ENCODE measurements at places on chromosomes 13 and 19.

GRCh38 chr13:98999639-98999952 lies 21.7 kb upstream of the DOCK9 start:
- DNase-seq, result peak; percentile 45

GRCh38 chr19:28403690-28404089 lies 809.3 kb downstream of the UQCRFS1 start:
- DNase-seq, result no peak

- no peak for DNase-seq
Observed at GRCh38 chr13:25898991-25899390, 152.8 kb downstream of the SHISA2 start.

GRCh38 chr13:114134944-114135610 lies 2.7 kb upstream of the RASA3 start:
- no peak for DNase-seq

DNA sequence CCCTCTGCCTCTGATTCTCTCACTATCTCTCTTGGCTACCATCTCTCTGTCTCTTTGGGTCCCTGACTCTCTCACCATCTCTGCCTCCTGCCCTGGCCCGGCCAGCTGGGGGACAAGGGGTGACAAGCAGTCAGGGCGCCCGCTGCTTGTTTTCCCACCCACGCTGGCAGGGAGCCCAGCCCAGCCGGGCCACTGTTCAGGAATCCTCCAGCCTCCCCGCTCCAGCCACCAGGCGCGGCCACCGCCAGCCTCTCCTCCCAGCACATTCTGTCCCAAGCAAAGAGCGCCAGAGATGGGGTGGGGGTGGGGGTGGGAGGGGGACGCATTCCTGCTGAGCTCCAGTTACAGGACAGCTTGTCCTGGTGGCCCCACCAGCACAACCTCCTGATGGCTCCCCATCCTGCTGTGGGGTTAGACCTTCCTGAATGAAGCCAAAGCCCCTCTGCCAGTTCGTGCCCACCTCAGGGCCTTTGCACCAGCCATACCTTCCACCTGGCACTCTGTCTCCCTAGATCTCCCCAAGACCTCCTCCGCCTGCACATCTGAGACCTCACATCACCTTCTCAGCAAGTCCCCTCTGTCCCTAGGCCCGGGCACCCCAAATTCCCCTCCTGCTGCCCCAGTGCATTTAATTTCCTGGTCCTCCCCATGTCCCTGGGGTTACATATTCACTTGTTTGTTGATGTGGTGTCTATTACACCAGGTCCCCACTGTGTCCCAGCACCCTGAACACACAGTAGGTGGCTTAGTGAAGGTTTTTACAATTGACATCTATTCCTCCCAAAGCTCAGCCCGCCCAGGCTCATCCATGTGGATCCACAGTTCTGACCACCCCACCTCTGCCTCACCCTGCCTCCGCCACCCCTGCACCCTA lies 12.5 kb downstream of the ARRDC2 start:
- DNase-seq, result peak; percentile 35

- DNase-seq, result no peak
Observed at GRCh38 chr19:14779151-14779550, 791 bp upstream of the ADGRE2 start.

- DNase-seq, result no peak
Observed at GRCh38 chr19:11053817-11054195, 35.5 kb upstream of the LDLR start.

- no peak for DNase-seq
Observed at GRCh38 chr13:63139277-63139676, 1723.6 kb upstream of the PCDH20 start.

DNA sequence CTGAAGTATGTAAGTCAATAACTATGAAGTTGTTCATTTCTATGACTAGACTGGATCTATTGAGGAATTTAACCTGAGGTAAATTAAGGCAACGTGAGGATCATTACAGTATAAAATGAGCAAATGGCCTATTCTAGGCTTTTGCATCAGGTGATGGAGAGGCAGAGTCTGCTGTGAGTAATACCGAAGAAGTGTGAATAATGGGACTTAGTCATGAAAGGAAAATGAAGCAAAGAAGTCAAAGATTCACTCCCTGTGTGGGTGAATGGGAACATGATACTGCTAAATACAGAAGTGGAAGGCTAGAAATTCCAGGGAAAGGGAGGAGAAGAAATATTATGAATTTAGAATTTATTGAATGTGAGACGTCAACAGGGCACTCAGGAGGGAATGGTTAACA lies 774.1 kb downstream of the LIG4 start:
- DNase-seq, result no peak

- no peak for DNase-seq
Observed at GRCh38 chr13:25887962-25888655, 163.7 kb downstream of the SHISA2 start.

DNA sequence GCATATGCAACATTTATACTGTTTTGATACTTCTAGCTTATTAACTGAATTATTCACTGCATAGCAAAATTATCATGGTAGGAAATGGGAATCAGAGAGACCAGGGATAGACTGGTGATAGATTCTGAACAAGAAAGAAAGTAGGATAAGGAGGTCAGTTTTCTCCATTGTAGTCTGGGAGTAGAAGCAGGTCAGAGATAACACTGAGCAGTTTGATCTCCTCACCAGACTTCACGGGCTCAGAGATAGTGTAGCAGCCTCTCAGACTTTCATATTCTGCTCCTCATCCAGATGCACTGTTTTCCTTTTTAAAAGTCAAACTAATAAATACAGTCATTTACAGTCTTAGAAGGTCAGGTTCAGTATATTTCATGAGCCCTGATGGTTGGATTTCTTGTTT lies 56.0 kb upstream of the MYO16 start:
- no peak for DNase-seq

DNA sequence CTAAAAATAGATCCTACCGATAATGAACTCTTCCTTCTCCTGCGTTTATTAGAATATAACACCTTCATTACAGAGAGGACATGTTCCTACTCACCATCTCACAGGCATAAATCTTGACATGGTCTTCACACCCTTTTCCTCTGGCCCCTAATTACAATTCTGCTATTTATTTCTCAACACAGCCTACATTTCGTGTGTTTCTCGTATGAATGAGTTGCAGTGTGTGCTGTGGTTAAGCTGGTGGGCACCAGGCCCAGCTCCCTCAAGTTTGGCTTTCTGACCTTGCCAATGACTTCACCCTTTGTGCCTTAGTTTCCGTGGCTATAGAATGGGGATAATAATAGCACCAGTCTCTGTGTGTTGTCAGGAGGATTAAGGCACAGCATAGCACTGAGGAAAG lies 12.3 kb upstream of the KATNAL1 start:
- DNase-seq, result no peak

DNA sequence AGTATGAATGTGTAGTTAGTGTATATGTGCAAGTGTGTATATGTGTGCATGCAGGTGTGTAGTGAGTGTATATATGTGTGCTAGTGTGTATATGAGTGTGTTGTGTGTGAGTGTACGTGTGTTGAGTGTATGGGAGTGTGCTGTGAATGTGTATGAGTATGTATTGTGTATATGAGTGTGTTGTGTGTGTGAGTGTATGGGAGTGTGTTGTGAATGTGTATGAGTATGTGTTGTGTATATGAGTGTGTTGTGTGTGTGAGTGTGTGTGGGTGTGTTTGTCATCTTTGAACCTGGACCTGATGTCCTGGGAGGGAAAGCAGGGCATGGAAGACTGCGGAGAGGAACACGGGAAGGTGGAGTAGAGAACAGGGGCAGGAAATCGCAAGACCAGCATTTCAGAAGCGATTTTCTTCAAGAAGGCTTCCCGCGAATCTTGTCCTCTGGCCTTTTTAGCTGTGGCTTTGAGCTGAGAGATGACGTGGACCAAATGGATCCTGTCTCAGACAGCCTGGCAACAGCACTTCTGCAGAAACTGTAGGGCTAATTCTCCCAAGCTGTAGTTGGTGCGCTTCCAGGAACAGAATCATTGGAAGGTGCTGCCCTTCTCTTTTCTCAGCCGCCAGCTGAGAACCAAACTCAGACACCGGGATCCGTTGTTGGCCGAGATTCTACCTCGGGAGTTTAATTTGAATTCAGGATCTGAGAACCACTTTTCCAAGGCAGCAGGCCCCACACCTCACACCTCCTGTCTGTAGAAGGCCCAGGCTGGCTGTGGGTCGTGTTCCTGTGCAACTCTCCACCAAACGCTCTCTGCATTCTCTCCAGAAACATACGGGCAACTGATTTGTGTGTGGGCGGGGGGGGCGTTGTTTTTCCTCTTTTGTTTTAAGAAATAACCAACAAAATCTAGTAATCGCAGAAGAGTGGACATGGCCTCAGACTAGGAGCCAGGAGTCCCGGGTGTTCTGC lies 94.7 kb upstream of the RAP2A start:
- DNase-seq, result no peak

- DNase-seq, result no peak
Observed at GRCh38 chr13:114303700-114304327, 10.5 kb upstream of the CHAMP1 start.

DNA sequence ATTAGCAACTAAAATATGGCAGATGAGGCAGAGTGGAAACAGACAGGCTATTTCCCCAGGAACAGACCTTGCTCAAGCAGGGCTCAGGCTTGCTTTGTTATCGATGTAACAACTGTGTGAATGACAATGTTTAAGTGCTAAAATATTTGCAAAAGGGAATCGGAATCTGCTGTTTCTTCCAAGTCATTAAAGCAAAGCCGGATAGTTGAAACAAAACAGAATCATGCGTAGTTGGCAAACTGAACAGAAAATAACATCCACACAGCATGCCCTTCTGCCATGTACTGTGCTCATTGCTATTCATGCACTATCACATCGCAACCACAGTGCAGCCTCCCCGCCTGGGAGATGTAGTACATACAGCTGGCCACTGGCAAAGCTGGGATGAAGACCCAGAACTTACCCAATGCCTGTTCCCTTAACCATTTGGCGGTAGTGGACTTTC lies 799.1 kb downstream of the DIAPH3 start:
- no peak for DNase-seq

DNA sequence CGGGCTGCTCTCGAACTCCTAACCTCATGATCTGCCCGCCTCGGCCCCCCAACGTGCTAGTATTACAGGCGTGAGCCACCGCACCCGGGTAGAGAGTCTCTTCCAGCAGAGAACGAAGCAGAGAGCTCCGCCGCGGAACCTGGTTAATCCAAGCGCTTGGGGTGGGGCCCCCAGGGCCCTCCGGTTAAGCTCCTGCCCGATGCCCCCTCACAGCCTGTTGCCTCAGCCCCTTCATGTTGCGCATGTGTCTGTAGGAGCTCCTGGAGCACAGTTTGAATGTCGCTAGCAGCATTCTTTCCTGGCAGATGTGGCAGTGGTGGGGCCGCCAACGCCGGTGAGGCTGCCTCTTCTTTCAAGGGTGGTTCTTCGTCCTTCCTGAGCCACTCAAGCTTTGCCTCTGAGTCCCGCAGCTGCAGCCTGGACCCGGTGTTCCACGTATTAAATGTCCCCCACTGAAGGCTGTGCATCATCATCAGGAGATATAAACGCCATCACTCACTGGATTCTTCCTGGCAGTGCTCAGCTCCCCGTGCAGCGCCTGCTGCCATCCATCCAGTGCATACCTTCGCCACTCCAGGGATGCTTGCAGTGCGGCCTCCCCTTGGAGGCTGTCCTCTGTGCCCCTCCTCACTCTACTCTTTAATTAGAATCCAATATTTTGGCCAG lies 1919.3 kb downstream of the PCDH9 start:
- DNase-seq, result no peak

DNA sequence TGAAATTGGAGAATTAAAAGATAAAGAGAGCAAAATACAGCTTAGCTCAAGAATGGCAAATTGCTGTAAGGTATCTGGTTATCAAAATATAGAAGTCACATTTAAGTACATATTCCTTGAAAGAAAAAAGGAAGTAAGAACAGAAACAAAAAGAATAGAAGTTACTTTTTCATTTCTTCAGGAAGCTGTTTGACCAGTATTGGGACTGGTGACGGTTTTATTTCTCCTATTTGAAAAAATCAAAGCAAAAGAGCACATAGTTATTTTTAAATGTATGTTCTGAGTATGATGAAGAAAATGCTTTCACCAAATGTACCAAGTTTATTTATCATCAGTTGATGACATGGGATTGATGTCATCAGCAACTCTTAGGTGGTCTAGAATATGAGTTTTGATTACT lies 83.1 kb upstream of the OXGR1 start:
- DNase-seq, result no peak

- DNase-seq, result peak; percentile 95
Observed at GRCh38 chr19:8361921-8362793, 1.8 kb upstream of the ANGPTL4 start.
